ENCODE measurements at places on chromosomes 6 and 20. TPM values are rescaled to one million over a fixed set of nuclear protein-coding genes. Genes with fewer than 3 reads are reported as not detected.

The FAM162B gene
- 2.8 TPM for total RNA-seq

The CTNNBL1 gene
- 25.6 TPM for total RNA-seq

The DEFB127 gene
- total RNA-seq: not detected

The IMPG1 gene
- not detected for total RNA-seq

The B3GALT4 gene
- 7.8 TPM for total RNA-seq

Data from diencephalon (tissue), 1 donor.